ENCODE measurements at places on chromosomes 3 and 15.

GRCh38 chr3:149532489-149533180, 58.1 kb downstream of the TM4SF4 start:
- no peak for DNase-seq

DNA sequence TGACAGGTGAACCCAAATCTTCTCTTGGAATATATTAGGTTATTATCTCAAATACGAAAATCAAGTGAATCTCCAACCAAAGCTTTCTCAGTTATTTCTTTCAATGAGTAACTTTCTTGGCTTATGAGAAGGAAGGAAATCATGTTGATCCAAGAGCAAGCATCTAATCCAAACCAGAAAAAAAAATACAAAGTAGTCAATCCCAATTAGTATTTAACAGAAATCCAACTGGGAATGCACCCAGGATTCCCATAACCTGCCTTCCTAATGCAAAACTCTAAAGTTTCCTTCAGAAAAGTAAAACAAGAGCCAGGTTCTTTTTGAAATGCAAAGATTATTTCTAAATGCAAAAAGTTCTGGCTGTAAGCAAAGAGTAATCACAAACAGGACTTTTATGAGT, 289.3 kb downstream of the SHOX2 start:
- DNase-seq = no peak

GRCh38 chr3:45826321-45826720, 15.6 kb downstream of the LZTFL1 start:
- no peak for DNase-seq

DNA sequence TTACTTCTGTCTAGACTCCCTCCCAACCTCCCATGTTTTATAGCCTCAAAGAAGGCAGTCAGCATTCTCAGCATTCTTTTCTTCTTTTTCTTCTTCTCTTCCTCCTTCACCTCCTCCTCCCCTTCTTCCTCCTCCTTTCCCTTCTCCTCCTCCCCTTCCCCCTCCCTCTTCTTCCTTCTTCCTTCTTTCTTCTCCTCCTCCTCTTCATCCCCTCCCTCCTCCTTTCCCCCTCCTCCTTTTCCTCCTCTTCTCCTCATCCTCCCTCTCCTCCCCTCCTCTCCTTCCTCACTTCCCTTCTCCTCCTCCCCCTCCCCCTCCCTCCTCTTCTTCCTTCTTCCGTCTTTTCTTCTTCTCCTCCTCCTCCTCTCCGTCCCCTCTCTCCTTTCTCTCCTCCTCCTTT, 3.6 kb upstream of the LPCAT4 start:
- DNase-seq = no peak

DNA sequence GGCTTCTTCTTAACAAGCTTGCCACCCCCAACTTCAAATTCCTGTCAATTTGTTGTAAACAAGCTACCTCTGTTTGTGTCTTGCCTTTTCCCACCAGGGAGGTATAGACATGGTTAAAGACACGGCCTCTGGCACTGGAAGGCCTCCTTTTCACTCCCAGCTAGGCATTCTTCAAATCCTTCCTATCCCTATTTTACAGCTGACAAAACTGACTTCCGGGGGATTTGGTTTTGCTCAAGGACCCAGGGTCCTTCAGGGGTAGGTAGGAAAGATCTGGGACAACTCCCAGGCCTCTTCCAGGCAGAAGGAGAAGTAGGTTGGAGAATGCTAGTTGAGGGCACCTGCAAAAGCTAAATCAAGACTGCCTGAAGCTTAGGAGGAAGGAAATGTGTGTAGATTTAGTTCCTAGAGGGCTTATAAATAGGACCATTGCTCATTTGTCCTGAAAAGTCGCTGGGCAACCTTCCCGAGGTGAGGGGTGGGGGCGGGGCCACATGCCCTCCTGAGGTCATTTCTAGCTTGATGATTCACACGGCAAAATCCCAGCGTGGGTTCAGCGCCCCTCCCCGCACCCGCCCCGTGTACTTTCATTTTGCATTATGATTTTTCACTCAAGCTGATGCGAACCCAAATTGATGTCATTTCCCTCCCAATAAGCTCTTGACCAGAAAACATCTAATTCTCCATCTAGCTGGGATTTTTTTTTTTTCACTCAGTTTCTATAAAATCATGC, 365.5 kb downstream of the SHQ1 start:
- DNase-seq = peak; percentile 1

GRCh38 chr3:157871838-157872460, 234.3 kb downstream of the SHOX2 start:
- DNase-seq = no peak

- DNase-seq = no peak
Measured at GRCh38 chr15:38626443-38627050, 61.9 kb upstream of the RASGRP1 start.

- DNase-seq = no peak
Measured at GRCh38 chr3:112967828-112968227, 7.1 kb downstream of the CD200R1 start.

DNA sequence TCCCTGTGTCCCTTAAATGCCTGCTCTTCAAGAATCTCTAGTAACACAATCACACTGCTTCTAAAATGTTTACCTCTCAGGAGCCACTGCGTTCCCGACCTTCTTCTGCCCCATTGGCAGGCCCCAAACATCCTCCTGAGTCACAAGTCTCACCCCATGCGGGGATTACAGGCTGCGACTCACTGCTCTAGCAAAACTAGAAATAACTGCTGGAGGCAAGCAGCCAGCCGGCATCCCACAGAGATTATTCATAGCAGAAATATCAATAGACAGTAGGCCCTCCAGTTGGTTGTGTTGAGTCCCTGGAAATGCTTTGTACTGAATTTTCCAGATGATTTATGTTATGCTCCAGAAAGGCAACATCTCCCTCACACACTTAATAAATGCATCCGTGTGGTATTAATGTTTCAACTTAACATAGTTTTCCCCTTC, 64.8 kb downstream of the RFTN1 start:
- peak; percentile 31 for DNase-seq

DNA sequence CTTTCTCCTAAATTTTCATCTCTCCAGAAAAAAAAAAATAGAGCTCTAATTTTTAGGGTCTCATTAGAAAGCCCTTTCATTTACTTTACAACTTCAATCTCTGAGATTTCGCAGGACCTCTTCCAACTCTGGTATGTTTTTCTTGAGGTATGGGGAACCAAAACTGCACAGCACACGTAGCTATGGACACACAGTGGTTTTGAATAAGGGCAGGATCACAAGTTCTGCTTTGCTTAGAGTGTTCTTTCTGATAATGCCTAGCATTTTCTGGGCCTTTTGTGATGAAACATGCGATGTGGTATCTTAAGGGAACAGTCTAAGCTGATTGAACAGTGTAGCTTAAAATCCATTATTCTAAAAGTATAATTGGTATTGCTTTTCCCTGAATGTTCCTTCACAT, 25.3 kb downstream of the ZNF592 start:
- DNase-seq = no peak

- peak; percentile 69 for DNase-seq
Measured at GRCh38 chr15:37100966-37101215, 542 bp upstream of the MEIS2 start.

- DNase-seq = no peak
Measured at GRCh38 chr3:45763303-45763675, 33.0 kb downstream of the SLC6A20 start.

DNA sequence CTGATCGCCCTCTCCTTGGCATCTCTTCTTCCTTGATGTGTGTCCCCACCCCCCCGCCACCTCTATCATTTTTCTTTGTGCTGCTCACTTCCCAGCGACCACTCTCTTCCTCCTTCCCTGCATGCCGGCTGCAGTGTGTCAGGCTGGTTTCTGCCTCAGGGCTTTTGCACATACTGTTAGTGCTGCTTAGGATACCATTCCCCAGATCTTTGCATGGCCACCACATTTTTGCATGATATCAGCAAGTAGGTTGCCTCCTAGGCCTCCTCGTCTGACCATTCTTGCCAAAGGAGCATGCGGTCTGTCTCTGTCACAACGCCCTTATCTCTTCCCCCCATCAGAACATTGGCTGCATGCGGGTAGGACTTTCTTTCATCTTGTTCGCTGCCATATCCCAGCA, 12.5 kb downstream of the FBLN2 start:
- DNase-seq = no peak

- DNase-seq = no peak
Measured at GRCh38 chr15:45535486-45536042, 13.0 kb upstream of the SLC30A4 start.

DNA sequence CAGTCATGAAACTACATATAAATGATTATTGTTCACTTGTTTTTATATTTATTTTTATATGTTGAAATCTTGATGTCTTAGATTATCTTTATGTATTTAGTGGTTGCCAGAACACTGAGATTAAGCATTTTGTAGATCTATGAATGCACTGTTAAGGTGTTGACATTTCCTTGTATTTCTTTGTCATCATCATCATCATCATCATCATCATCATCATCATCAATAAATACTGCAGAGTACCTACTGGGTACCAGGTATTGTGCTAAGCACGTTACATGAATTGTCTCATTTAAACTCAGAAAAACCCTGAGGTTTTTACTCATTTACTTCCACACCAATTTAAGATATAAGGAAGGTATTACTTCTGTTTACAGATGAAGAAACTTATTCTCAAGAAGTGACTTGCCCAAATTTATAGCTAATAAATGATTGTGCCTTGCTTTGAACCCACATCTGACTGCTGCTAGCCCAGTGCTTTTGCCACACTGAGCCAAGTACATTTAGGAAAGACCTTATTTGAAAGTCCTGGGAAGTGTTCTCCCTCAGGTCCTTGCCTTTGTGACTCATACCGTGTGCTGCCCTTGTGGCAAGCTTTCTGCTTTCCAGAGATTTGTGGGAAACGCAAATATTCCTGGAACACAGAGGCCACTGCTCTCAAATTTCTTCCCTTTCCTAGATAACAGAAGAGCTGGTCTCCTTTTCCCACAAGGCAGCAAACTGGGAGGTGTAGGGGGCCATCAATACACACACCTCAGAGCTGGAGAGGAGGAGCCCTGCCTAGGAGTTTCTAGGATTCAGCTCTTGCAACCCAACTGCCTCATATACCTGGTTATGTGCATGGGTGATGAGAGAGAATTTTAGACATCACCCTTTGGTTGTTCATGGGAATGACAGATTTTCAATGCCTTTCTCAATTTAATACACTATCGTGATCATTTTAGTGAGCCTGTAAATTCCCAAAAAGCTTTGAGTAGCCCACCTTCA, 115.4 kb upstream of the C15orf61 start:
- DNase-seq = no peak

- DNase-seq = no peak
Measured at GRCh38 chr3:123075359-123075758, 8.5 kb downstream of the PDIA5 start.

DNA sequence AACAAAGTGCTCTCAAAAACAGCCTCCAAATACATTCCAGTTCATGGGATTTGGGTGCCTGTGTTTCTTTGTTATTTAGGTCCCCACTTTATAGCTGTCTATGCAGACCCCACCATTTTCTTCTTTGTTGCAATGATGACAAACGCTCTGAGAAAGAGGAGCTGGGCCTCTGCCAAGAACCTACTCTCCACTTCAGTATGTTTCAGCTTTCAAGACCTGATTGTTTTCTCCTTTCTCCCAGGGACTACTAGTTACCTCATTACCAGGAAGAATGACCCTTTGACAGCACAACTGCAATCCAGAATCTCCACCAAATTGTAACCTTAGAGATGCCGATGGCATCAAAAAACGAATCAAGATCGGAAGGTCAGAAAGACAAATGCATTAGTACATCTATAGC, 236.8 kb downstream of the MEIS2 start:
- no peak for DNase-seq

- no peak for DNase-seq
Measured at GRCh38 chr3:107816107-107816506, 274.7 kb downstream of the CD47 start.

- no peak for DNase-seq
Measured at GRCh38 chr3:148217317-148217716, 480.4 kb upstream of the AGTR1 start.

DNA sequence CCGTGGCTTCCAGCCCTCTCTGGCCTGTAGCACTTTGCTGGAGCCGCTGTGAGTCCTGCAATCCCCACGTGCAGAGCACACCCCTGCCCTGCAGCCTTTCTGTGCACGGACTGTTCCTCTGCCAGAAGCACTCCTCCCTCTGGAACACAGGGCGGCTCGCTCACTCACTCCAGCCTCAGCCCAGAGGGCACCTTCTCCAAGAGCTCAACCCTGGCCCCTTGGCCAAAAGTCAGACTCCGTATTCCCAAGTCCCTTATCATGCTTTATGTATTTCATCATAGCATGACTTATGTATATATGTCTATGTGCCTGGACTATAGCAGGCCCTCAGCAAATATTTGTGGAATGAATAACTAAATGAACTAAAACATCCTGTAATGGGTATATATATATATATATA, 63.2 kb downstream of the ASB7 start:
- no peak for DNase-seq

GRCh38 chr3:184658223-184658928, 53.5 kb downstream of the MAGEF1 start:
- DNase-seq = no peak

GRCh38 chr3:188196232-188196990, 42.5 kb downstream of the LPP start:
- no peak for DNase-seq

GRCh38 chr3:131812433-131812832, 222.4 kb downstream of the CPNE4 start:
- no peak for DNase-seq

DNA sequence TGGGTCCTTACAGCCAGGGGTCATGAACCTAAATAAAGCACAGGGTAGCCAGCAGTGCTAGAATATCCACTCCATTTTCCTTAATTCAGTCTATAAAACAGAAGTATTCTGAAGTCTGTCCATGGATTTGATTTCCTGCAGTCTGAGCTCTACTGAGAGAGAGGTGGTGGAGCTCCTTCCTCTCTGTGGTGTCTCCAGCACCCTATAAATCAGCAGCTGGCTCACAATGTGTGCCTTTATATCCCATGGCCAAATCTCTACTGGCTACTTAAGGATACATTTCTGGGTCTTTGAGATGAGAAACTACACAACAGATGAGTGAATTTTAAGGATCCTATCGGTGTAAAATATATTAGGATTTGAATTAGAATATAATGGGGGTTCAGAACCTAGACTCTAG, 339.9 kb upstream of the RBMS3 start:
- DNase-seq = no peak

DNA sequence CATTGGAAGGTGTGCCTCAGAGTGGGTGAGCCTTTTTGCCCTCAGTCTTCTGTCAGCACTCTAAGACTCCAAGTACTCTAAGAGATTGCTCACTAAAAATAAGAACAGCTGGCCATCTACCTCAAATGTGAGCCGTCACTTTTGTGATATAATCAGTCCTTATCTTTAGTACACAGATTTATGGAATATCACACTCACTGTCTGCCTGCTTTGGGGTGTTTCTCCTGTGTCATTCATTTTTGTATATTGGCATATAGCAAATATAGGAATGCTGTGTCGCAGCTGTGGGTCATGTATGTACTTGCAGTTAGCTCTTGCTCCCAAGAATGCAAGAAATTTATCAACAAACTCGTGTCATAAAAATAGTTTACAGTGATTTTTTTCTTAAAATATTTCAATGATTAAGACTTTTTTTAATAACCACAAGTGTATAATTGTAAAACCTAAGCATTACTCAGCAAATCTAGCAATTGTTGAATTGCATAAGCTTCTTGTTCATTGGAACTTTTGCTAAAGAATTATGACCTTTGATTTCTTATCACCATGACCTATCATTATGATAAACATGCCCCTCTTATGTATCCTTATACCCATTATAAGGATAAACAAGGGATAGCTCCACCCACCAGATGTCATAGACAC, 18.8 kb downstream of the SETD5 start:
- no peak for DNase-seq

- DNase-seq = no peak
Measured at GRCh38 chr3:120661106-120661905, 20.7 kb downstream of the HGD start.

GRCh38 chr3:37920156-37920699, 58.5 kb downstream of the CTDSPL start:
- no peak for DNase-seq

- no peak for DNase-seq
Measured at GRCh38 chr3:76199382-76199781, 414.0 kb upstream of the ZNF717 start.
